Esophagus squamous epithelium (tissue), 5 donors: ENCODE measurements at places on chromosomes 12 and 14. TPM values are rescaled to one million over a fixed set of nuclear protein-coding genes. Genes with fewer than 3 reads are reported as not detected.

The AGAP2 gene
- total RNA-seq, result 1.4 TPM

The PIK3C2G gene
- total RNA-seq, result 3.5 TPM

The CLEC4C gene
- not detected for total RNA-seq

The KRT8 gene
- total RNA-seq, result 37.6 TPM

The OASL gene
- 9.2 TPM for total RNA-seq

The MAP3K12 gene
- 8.4 TPM for total RNA-seq

The WDHD1 gene
- 7.0 TPM for total RNA-seq

The GPRC5A gene
- 3.9 TPM for total RNA-seq

The OVCH1 gene
- total RNA-seq, result 0.38 TPM

The ARMH4 gene
- 0.44 TPM for total RNA-seq

The NTS gene
- 5.0 TPM for total RNA-seq

The CLEC4D gene
- total RNA-seq, result 0.19 TPM

The PRICKLE1 gene
- 3.2 TPM for total RNA-seq

The ZDHHC22 gene
- not detected for total RNA-seq

The CMKLR1 gene
- 0.48 TPM for total RNA-seq

The TRMT61A gene
- total RNA-seq, result 20.6 TPM

The STON2 gene
- 63.4 TPM for total RNA-seq

The ART4 gene
- not detected for total RNA-seq

The ADCY6 gene
- 14.7 TPM for total RNA-seq

The GPR84 gene
- not detected for total RNA-seq

The PUS1 gene
- 8.1 TPM for total RNA-seq

The CABP1 gene
- total RNA-seq, result 0.19 TPM

The G2E3 gene
- total RNA-seq, result 15.6 TPM

The GAS2L3 gene
- 5.4 TPM for total RNA-seq

The FERMT2 gene
- 1.7 TPM for total RNA-seq

The LAG3 gene
- total RNA-seq, result 0.35 TPM

The TECPR2 gene
- total RNA-seq, result 12.6 TPM

The ADAM21 gene
- not detected for total RNA-seq

The EIF2S1 gene
- total RNA-seq, result 136 TPM

The RHOJ gene
- total RNA-seq, result 0.64 TPM

The SPATA7 gene
- total RNA-seq, result 10.5 TPM

The TSPAN19 gene
- total RNA-seq, result not detected

The PDE3A gene
- total RNA-seq, result 0.30 TPM

The ACSM4 gene
- total RNA-seq, result not detected

The IL26 gene
- total RNA-seq, result not detected

The NRXN3 gene
- total RNA-seq, result 0.30 TPM

The DPY19L2 gene
- total RNA-seq, result 1.1 TPM
